ENCODE measurements at places on chromosomes 4 and X. TPM values are rescaled to one million over a fixed set of nuclear protein-coding genes. Genes with fewer than 3 reads are reported as not detected.

IL2RG gene
- 25.8 TPM for total RNA-seq

GRCh38 chrX:24210190-24210589 is 60.7 kb downstream of the ZFX start:
- no peak for DNase-seq

DNA sequence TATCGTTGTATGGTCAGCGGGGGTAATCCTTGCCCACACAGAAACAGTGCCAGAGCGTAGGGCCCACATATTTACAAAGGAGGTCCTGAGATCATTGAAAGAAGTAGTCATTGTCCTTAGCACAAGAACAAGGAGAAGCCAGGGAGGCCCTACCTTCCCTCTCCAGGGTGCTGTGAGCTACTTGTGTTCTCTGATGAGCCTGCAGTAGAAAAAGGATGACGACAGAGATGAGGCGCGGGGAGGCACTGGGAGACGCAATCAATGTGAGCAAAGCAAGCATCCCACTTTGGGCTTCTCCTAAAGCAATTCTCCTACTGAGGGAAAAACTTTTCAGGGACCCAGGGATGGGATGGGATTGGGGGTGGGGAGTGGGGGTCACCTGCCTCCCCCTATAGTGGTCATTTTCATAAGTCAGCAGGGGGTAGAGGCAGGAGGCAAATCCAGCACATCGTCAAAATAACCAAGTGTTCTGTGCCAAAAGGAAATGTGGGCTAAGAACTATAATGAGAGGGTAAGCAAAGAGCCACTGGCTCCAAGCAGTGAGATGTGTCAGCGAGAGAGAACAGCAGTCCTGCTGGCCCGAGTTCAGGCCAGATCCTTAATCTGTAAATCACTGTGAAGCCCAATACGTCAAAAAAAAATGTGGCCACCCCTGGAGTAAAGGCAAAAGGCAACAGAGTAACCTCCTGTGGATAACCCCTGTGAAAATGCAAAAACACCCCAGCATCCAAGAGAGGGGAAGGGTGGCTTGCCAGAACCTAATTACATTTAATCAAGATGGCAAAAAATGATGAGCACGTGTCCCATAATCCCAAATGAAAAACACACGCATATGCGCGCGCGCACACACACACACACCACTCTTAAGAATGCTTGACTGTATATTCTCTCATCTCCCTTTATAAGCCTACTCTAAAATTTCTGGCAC is 136.6 kb upstream of the HHIP start:
- peak; percentile 95 for DNase-seq

- peak; percentile 23 for DNase-seq
Measured at GRCh38 chr4:140326395-140326993, 47.0 kb upstream of the SCOC start.

GRCh38 chr4:155017426-155017825 is 191.0 kb upstream of the NPY2R start:
- DNase-seq, result no peak

SAGE1 gene
- not detected for total RNA-seq

- peak; percentile 73 for DNase-seq
Measured at GRCh38 chr4:160818571-160818970, 1345.2 kb downstream of the FSTL5 start.

- no peak for DNase-seq
Measured at GRCh38 chrX:105314458-105314857, 94.0 kb upstream of the TEX13A start.

MAP7D2 gene
- total RNA-seq, result 0.64 TPM

LPAR4 gene
- total RNA-seq, result 2.2 TPM

GRCh38 chr4:80240976-80241375 is 25.5 kb upstream of the FGF5 start:
- no peak for DNase-seq

ZCCHC18 gene
- 0.52 TPM for total RNA-seq

- DNase-seq, result no peak
Measured at GRCh38 chr4:187098429-187098828, 374.8 kb upstream of the FAT1 start.

SH2D1A gene
- total RNA-seq, result 0.46 TPM

- no peak for DNase-seq
Measured at GRCh38 chrX:635428-636090, 5.0 kb downstream of the SHOX start.

CPZ gene
- 5.5 TPM for total RNA-seq

GRCh38 chrX:133670383-133670782 is 255.1 kb upstream of the GPC4 start:
- peak; percentile 82 for DNase-seq

CLIC2 gene
- 24.6 TPM for total RNA-seq

PWWP3B gene
- total RNA-seq, result 1.0 TPM

- no peak for DNase-seq
Measured at GRCh38 chrX:154652311-154653047, 900 bp downstream of the CTAG2 start.

DNA sequence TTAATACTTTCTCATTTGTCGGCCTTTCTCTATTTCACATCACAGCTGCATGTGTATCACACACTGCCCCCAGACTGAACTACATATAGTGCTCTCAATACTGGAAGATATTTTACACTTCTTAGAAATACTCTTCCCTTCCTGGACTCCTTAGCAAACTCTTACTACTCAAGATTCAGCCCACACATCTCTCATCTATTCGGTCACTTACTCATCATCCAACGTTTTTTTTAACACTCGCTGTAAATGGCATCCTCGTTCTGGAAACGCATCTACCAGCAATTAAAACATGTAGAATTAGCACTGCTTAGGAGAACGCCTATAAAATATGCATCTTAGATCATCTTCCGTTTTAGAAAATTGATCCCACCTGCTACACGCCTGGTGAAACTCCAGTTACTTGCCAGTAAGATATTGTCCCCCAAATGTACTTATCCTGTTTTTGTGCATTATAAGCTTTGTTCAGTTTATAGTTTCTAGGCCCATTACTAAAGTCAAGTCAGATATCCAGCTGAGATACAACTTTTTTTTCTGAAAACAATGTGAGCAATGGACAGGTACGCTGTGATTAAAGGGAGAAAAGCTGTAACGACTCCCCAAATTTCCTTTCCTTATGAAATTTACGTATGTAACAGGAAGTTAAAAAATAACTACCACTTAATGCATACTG is 1.0 kb downstream of the LRP2BP start:
- DNase-seq, result no peak

GRCh38 chrX:129512409-129512808 is 10.9 kb downstream of the SMARCA1 start:
- DNase-seq, result no peak

GRCh38 chr4:156230176-156230575 is 276.5 kb upstream of the CTSO start:
- peak; percentile 53 for DNase-seq

CBR4 gene
- 19.9 TPM for total RNA-seq

GRCh38 chr4:1809754-1810502 is 16.8 kb downstream of the FGFR3 start:
- DNase-seq, result peak; percentile 74

- DNase-seq, result no peak
Measured at GRCh38 chr4:85734424-85734831, 259.5 kb downstream of the ARHGAP24 start.

IL21 gene
- not detected for total RNA-seq

DNA sequence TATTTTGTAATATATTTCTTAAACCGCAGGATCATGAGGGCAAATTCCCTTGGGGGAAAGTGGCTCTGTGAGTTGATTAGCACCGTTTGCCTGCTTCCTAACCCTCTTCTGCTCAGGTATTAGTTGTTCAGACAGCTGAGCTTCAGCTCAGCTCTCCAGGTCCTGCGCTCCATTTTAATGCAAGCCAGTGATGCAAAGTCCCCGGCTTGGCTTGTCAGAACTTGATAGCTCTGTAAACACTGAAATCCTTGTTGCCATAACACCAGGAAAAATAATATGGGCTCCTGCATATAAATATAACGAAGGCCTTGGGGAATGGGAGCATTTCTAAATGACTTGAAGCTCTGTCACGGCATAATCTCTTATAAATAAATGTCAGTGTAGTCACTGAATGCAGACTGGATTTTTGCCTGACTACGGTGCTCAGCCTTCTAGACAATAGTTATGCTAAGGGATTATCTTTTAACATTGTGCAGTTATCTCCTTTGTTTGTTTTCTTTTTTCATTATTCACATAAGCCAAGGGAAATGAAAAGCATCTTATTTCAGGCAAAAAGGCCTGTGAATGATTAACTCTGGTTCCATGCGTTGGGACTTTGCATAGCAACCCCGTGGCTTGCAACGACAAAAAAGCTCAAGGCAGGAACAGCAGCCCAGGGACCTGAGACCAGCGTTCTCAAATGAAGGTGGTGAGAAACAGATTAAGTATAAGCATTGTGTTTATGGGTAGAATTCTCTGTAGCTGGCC is 253.2 kb downstream of the SPRY1 start:
- peak; percentile 63 for DNase-seq

GRCh38 chr4:139532947-139533346 is 23.1 kb downstream of the SETD7 start:
- no peak for DNase-seq

DNA sequence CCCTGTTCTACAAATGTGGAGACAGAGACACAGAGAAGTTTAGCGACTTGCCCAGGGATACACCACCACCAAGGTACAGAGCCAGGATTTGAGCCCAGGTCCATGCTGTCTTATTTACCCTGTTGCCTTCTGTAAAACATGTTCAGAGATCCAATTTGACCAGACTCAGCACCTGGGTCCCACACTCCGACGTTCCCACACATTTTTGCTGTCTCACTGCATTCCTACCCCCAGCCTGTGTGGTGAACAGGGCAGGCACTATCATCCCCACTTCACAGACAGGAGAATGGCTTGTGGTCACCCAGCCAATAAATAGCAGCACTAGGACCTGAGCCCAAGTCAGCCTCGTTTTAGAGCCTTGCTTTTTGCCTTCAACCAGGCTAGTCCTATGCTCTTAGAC is 102.8 kb downstream of the PJA1 start:
- no peak for DNase-seq

- peak; percentile 52 for DNase-seq
Measured at GRCh38 chrX:11724122-11725017, 33.7 kb upstream of the MSL3 start.

DNA sequence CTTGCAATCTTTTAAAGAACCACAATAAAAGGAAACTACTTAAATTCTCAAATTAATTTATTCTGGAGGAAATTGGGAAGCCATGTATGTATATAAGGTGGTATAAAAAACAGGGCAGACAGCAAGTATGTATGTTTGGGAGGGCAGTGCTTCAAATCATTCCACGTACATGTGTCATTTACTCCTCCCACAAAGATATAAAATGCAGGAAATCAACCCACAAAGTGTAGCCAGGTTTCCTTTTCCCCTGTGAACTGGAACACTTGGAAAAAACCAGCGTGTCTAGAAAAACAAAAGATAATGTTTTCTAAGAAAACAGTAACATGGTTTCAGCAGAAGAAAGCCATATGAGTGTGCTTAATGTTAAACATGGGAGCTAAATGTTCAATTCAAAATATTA is 156.7 kb upstream of the FAM47A start:
- DNase-seq, result no peak
